Activated T-cell treated with anti-CD3 and anti-CD28 coated beads for 1 hour (primary cell): ENCODE measurements at places on chromosomes 16 and 17.

GRCh38 chr16:68548947-68549346, 9.9 kb downstream of the ZFP90 start:
- DNase-seq = no peak

- no peak for DNase-seq
Measured at GRCh38 chr17:41717408-41718286, 5.5 kb downstream of the GAST start.

GRCh38 chr16:47309581-47310312, 151.1 kb downstream of the ITFG1 start:
- DNase-seq = no peak

GRCh38 chr16:58494981-58495520, 4.9 kb upstream of the NDRG4 start:
- no peak for DNase-seq
